ENCODE measurements at places on chromosomes 2 and 18. TPM values are rescaled to one million over a fixed set of nuclear protein-coding genes. Genes with fewer than 3 reads are reported as not detected.

ZSWIM2 gene
- not detected for total RNA-seq

- no peaks in the 10 kb centered on the region for H3K27me3 ChIP-seq
- H3K4me3 ChIP-seq, result peak overlapping the region; percentile 70
- no peak for DNase-seq
- peak overlapping the region; percentile 93 for H3K27ac ChIP-seq
- H3K4me1 ChIP-seq, result peaks cover 93% of the 10 kb centered on the region
Measured at GRCh38 chr18:63206433-63207142, 113.0 kb downstream of the BCL2 start.

DNA sequence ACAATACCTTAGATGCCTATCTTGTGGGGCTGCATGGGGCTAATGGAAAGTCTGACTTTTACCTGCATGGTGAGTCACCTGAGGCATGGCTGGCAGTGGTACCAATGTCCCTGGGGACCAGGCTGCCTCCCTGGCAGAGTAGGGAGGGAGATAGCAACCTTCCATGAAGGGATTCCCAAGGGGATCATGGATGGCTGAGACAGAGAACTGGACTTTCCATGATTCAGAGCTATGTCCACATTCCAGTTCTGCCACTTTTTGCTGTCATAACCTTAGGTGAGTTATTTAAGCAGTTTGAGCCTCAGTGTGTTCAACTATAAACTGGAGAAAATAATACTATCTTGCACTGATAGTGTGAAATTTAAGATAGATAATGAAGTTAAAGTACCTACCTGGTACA, 178.6 kb downstream of the SETBP1 start:
- no peaks in the 10 kb centered on the region for H3K4me1 ChIP-seq
- no peak overlapping the region for H3K27ac ChIP-seq
- no peak overlapping the region for H3K4me3 ChIP-seq
- no peaks in the 10 kb centered on the region for H3K36me3 ChIP-seq
- H3K27me3 ChIP-seq, result peaks cover 19% of the 10 kb centered on the region
- no peak for DNase-seq

- H3K4me1 ChIP-seq, result no peaks in the 10 kb centered on the region
- H3K36me3 ChIP-seq, result no peaks in the 10 kb centered on the region
- H3K27me3 ChIP-seq, result peaks cover 45% of the 10 kb centered on the region
Measured at GRCh38 chr18:11147371-11147951, 1.9 kb downstream of the PIEZO2 start.

DNA sequence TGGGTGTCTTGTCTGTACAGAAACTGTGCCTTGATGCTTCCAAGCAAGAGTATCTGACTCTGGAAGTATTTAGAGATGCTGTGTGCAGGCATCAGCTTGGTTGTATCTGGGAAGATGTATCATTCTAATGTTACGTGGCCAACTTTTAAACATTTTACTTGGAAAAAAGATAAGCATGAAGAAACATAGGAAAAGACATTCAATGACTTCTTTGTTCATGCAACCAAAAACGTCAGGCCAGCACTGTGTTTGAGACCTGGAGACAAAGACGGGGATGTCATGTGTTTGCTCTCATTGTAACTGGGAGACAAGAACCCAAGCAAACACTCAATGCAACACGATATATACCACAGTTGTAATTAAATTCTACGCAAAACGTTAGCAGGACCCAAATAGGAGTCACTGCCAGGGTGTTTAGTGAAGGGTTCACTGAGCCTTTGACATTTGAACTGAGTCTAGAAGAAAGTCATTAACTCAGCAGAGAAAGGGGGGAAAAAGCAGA, 8.9 kb upstream of the SESTD1 start:
- H3K27ac ChIP-seq, result no peak overlapping the region
- H3K27me3 ChIP-seq, result peaks cover 10% of the 10 kb centered on the region
- no peak overlapping the region for H3K4me3 ChIP-seq
- no peaks in the 10 kb centered on the region for H3K36me3 ChIP-seq

- H3K4me1 ChIP-seq, result no peaks in the 10 kb centered on the region
- no peak overlapping the region for H3K4me3 ChIP-seq
- DNase-seq, result peak; percentile 66
- H3K27me3 ChIP-seq, result peaks cover 2% of the 10 kb centered on the region
- H3K36me3 ChIP-seq, result no peaks in the 10 kb centered on the region
Measured at GRCh38 chr18:67217551-67218166, 298.9 kb downstream of the DSEL start.

DNA sequence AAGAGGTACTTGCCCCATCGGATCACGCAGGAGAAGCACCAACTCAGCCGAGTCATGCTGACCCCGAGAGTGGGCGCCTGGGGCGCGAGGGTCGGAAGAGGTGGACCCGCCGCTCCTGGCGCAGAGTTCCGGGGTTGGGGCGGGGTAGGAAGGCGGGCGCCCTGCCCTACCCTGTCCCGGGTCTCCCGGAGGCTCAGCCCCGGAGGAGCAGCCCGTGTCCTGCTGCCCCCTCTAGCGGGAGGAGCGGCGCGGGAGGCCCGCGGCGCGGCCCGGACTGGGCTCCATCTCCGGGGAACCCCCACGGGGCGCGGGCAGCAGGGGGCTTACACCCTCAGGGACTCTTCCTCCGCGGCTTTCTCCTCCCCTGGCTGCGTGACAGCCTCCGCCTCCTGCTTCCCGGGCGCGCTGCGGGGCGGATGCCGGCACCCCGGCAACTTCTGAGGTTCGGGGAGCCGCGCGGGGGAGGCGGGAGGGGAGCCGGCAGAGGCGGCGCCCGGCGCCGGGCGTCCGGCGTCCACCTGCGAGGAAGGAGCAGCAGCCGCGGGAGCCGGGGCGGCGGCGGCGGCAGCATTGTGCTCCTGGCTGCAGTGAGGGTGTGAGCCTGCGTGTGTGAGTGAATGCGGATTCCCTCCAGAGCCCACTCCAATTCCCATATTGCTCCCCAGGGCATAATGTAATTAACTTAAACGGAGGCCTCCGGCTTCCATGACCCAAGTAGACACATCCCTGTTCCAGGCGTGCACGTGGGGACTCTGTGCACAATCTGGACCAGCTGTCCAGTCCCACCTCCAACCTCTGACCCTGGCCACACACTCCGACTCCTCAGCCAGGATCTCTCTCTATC, 7.6 kb upstream of the TNS1 start:
- DNase-seq, result peak; percentile 33
- peaks cover 47% of the 10 kb centered on the region for H3K27me3 ChIP-seq
- peak overlapping the region; percentile 16 for H3K4me3 ChIP-seq

GRCh38 chr18:38427234-38427633, 861.6 kb upstream of the CELF4 start:
- no peak for DNase-seq
- H3K4me3 ChIP-seq, result no peak overlapping the region
- H3K36me3 ChIP-seq, result no peaks in the 10 kb centered on the region

DNA sequence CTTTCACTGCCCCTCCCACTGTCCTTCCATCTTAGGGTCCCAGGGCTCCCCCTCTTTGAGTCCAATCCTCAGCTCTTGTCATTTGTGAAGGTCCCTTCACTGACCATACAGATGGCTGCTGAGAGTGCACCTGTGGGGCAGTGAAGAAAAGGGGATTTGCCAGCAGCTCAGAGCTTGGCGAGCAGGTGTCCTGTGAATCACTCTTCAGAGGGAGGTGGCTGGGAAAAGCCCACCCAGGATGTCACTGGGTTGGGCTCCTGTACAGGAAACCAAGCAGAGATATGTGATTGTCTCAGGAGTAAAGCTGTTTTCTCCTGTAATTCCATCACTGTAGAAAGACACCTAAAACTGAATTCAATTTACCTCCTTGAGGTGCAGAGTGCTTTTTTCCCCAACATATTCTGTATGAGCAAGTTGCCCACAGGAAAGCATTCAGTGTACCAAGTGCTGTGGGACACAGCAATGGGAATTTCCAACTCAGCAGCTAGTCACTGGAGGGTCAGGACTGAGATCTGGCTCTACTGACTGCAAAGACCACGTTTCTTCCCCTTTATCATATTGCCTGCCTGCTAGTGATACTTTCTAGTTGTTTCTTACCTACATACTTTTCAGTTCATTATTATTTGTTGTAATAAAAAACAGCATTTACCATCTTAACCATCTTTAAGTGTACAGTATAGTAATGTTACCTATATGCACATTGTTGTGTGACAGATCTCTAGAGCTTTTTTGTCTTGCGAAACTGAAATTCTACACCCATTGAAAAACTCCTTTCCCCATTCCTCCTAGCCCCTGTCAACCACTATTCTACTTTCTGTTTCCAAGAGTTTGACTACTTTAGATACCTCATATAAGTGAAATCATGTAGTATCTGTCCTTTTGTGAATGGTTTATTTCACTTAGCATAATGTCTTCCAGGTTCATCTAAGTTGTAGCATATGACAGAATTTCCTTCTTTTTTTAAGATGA, 239.1 kb downstream of the TSN start:
- H3K36me3 ChIP-seq, result no peaks in the 10 kb centered on the region
- DNase-seq, result no peak
- no peaks in the 10 kb centered on the region for H3K4me1 ChIP-seq
- H3K4me3 ChIP-seq, result no peak overlapping the region
- H3K27me3 ChIP-seq, result peaks cover 2% of the 10 kb centered on the region

DNA sequence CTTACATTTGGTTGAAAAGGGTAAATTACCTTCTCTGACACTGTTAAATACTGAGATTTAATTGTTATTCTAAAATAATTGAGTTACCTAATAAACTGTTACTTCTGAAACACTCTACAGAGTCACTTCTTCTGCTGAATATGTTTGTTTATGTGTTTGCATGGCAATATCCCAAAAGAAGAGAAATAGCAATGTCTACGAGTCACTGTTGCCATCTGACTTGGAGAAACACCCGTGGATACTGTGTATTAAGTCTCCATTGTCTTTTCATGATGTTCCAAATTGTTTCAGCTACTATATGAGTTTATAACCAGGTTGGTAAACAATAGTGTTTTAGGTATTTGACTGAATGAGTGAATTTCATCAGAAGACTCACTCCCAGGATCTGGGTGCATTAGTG, 754.2 kb upstream of the ID2 start:
- H3K27ac ChIP-seq, result no peak overlapping the region
- H3K4me1 ChIP-seq, result peaks cover 4% of the 10 kb centered on the region
- DNase-seq, result no peak
- H3K36me3 ChIP-seq, result peaks cover 4% of the 10 kb centered on the region
- H3K27me3 ChIP-seq, result no peaks in the 10 kb centered on the region
- H3K4me3 ChIP-seq, result no peak overlapping the region

NRP2 gene
- total RNA-seq, result 8.1 TPM

GRCh38 chr2:226673314-226673723, 126.3 kb downstream of the IRS1 start:
- H3K27me3 ChIP-seq, result peaks cover 29% of the 10 kb centered on the region
- H3K36me3 ChIP-seq, result no peaks in the 10 kb centered on the region
- peaks cover 5% of the 10 kb centered on the region for H3K4me1 ChIP-seq
- H3K4me3 ChIP-seq, result no peak overlapping the region

All from activated CD4-positive, alpha-beta T cell treated with anti-CD3 and anti-CD28 coated beads, Interleukin-2, amount 10 ng/mL, durations not matched to agents 7 days and 5 days (primary cell).